ENCODE measurements at places on chromosomes 7 and 10.

GRCh38 chr7:76338298-76339084, 20.3 kb downstream of the YWHAG start:
- DNase-seq = no peak

- no peak for DNase-seq
Measured at GRCh38 chr7:51237446-51238133, 79.0 kb downstream of the COBL start.

- DNase-seq = no peak
Measured at GRCh38 chr7:16810573-16810972, 5.8 kb upstream of the AGR2 start.

GRCh38 chr10:110065269-110065668, 57.5 kb downstream of the ADD3 start:
- DNase-seq = no peak

- no peak for DNase-seq
Measured at GRCh38 chr10:35540296-35541164, 64.6 kb upstream of the GJD4 start.

DNA sequence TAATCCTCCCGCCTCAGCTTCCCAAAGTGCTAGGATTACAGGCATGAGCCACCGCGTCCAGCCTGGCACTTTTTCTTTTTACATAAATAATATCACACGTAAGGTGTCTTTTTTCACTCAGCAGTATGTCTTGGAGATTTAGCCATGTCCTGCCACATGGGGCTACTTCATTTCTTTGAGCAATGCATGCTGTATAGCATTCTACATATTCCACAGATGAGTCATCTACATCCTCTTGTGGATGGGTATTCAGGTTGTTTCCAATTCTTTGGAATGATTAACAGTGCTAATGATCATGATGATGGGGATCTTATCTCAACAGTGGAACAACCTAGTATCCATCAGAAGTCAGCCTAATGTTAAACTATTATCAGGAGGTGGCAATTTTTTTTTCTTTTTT, 50.8 kb downstream of the ZNF503 start:
- no peak for DNase-seq

DNA sequence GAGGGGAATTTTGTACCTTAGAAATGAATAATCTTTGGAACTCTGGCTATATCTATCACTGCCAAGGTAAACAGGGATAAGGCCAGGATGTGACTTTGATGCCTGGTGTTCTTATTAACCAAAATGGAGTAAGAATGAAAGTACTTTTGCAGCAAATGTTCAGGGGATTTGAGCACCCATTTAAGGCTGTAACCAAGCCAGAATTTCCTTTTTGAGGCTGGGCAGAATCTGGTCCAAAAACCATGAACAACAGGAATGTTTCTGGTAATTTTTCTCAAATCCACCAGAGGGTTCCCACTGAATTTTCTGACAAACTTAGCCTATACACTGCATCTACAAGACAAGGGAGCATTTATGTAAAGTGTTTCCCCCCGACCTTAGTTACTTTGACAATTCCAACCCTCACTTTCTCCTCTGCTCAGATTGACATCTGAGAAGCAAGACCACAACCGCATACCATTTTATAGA, 120.6 kb downstream of the BAMBI start:
- no peak for DNase-seq

DNA sequence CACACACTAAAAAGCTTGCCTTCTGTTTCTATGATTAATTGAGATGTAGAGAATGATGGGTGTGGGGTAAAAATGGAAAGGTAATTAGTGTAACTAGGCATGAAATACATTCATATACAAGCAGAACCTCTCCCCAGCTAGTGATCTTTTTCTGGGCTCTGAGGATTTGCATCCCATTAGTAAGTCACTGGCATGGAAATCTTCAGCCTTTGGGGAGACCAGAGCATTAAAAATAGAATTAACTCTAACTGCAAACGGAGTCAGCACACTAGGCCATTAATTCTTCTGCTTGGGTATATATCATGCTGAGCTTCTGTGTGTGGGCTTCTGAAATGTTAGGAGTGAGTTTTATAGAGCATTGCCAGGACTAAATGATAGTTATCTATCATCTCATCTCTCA, 128.9 kb downstream of the HDAC9 start:
- DNase-seq = no peak

DNA sequence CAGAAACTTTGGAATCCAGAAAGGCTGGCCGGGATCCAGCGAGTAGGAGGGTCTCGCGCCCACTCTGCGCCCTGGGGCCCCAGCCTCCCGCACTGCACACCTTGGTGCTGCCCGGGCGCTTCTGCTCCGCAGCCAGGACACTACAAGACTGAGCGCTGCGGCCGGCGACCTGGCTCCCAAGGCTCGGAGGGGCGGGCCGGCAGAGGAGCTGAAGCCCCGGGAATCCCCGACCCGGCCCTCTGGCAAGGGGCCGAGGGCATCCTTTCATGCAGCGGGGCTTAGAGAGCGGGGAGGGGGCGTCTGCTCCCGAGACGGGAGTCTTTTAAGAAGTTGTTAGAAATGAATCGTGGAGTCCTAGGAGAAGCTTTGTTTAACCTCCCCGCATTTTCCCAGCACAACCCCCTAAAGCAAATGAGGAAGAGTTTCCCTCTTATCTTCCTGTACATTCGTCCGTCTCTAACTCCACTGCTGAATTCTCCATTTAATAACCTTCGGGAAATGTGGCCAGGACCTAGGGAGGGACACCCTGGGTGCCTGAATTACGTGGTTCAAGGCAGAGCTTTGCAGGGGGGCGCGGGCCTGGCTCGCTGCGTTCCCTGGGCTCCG, 1.1 kb downstream of the VWC2 start:
- no peak for DNase-seq

DNA sequence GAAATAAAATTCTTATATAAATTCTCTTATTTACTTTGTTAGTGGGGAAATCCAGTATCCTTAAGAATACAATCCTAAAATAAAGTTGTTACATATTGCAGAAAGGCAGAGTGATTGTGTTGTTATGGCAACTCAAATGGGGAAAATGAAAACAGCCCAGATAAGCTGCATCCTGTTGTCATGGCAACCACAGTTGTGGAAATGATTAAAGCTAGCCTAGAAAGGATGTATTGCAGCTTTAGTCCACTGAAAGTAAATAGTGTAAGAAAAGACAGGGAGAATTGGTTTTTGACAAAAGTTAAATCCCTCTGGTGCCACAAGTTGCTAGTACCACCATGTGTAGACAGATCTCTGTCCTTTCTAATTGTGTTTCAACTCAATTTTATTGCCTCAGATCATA, 43.2 kb downstream of the BTRC start:
- DNase-seq = no peak

DNA sequence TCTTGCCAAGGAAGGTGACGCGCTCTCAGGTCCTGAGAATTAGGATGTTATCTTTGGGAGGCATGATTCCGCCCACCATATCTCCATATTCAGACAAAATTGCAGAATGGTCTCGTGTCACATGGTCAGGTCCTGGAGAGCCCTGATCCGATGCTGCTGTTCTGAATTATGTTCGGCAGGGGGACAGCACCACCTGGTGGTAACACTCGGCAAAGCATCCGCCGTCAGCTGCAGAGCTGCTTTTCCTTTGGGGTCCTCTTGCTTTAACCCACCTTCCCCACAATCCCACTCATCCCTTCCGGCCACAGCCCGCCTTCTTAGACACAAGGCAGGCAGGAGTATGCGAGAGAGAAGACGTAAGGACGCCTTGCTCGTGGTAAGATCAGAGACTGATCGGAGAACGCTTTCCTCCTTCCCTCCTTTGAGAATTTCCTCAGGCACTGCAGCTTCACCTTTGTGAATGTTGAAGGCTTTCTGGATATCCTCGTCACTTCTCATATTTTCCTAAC, 327.8 kb upstream of the C7orf33 start:
- no peak for DNase-seq

DNA sequence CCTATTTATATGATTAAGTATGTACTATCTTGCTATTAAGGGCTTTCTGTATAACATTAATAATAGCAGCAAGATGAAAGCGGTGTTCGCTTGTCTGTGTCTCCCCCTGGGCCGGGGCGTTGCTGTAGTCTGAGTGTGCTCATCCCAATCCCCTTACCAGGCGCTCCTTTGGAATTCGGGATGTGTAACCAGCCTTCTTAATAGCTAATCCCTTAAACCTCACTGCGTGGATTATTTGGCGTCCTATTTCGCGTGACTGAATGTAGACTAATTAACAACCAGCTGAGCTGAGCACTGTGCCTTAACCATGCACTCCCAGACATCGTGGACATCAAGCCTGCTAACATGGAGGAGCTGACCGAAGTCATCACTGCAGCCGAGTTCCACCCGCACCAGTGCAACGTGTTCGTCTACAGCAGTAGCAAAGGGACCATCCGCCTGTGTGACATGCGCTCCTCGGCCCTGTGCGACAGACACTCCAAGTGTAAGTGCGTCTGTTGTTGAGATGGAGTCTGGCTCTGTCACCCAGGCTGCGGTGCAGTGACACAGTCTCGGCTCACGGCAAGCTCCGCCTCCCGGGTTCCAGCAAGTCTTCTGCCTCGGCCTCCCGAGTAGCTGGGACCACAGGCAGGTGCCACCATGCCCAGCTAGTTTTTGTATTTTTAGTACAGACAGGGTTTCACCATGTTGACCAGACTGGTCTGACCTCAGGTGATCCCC, 36.6 kb downstream of the BNIP3 start:
- no peak for DNase-seq

DNA sequence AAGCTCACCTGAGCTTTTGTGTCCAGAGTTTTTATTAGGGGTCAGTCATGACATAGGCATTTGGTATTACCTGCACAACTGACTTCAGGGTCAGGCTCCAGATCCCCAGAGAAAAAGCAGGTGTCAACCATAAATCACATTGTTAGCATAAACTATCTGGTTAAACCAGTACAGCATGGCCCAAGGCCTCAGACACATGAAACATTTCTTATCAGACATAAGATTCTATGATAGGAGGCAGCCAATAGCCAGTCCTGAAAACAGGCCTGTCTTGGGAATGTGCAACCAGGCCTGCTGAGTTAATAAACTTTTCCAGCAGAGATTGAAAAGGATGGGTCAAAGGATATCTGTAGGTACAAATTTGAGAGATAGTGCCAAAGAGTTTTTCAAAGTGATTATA, 116.1 kb downstream of the TPST1 start:
- DNase-seq = no peak

- DNase-seq = no peak
Measured at GRCh38 chr7:119720541-119720940, 552.4 kb upstream of the KCND2 start.

DNA sequence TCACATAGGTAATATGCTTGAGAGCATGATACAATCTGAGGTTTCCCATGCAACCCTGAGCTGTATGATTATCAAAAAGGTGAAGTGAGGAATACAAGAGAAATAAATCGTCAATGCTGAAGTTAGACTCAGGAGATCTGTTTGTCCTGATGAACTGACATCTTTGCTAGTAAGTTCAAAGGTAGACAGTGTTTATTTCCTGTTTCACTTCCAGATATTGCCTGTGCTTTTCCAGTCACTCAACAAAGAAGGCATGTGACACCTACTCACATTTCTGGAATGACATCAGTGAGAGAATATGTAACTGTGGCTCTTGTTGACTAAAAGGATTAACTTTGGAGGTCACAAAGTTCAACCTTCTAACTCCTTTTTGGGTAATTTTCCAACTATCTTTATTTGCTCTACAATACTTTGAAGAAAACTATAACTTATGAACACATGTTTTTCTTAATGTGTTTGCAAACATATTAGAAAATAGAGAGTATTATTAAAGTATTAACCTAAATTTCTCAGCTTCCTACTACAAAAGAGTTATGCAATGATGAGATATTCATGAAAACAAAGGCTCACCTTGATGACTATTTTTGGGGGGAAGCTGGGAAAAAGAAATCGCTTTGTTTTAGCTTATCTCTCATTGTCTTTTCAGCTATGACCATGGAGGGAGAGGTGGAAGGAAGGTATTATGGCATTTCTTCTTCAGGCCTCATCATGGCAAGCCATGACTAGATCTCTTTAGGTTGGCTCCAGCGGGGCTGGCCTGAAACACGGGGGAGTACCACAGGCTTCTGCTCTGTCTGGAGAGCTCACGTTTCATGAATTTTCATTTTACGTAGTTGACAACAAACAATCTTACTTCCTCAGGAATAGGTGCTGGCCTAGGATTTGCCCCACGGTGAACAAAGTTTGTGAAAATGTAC, 214.7 kb upstream of the SLC26A5 start:
- DNase-seq = no peak

DNA sequence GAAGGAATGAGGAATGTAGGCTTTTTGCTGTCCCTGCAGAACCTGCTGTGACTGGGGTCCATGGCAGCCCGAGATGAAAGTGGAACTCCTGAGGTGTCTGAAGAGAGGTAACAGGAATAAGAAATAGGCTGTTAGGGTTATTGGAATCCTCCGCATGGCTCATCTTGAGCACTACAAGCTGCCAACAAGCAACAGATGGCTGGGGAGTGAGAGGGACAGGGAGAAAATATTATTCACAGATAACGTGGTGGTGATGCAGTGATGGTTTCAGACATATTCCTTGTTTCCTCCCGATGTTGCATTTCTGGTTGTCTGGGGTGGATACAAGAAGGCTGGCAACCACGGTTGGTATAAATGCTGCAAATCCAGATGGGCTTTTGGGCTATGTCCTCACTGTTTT, 46.1 kb downstream of the AP3M1 start:
- no peak for DNase-seq

GRCh38 chr7:13803134-13803533, 186.3 kb downstream of the ETV1 start:
- DNase-seq = no peak

DNA sequence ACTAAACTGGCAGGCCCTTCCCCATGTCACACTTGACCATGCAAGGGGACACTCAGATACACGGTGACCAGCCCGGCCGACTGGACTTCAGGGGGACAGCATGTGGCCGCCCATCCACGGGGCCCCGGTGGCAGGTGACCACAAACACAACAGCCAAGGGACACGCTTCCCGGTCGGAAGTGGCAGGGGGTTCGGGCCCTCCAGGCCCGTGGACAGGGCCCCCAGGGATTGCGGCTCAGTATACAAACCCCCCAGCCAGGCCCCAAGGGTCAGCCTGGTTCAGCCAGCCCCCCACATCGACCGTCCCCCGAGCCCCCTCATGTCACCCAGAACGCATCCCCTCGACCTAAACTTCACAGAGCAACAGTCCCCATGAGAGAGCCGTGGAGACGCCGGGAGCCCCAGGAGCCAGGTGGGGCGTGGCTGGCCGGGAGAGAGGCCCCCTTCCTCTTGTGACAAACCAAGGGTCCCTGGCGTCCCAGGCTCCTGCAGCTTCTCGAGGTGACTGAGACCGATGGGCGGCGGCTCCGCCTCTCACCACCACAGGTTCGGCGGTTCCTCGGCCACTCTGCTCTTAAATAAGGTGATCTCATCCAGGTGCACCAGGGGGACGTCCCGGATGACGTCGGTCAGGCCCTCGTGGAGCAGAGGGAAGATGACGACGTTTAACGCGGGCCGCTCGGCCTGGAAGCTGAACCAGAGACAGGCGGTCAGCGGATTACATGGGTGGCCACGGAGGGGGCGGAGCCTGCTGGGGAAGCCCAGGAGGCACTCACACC, 57.8 kb upstream of the TNRC18 start:
- DNase-seq = no peak

- no peak for DNase-seq
Measured at GRCh38 chr7:31082447-31082846, 30.3 kb downstream of the ADCYAP1R1 start.

GRCh38 chr7:142025896-142026295, 30.2 kb downstream of the MGAM start:
- no peak for DNase-seq

Data from NCI-H187 treated with DMSO at 0.1 percent for 48 hours (cell line).